Panc1 (cell line): ENCODE measurements at places on chromosomes 16 and 17. TPM values are rescaled to one million over a fixed set of nuclear protein-coding genes. Genes with fewer than 3 reads are reported as not detected.

CYB5B gene
- 326 TPM for total RNA-seq

DNA sequence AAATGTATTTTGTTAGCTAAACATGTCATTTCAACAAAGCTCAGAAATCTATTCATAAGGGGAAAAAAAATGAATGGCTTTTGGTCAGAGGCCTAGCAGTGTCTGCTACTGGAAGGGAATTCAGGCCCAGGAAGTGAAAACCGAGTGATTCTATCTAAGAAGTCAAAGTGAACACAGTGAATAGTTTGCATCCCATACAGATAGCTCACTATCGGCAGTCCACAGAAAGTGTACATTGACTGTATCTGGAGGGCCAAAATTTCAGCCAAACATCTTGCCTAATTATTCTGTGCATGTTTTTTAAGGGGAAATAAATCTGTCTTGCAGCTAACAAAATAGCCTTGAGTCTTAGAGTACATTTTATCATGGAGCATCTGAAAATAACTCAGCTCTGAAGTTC lies 214.4 kb upstream of the CACNG5 start:
- no peak for DNase-seq

GLTPD2 gene
- total RNA-seq: not detected

GRCh38 chr16:88002211-88002610 lies 51.0 kb downstream of the BANP start:
- DNase-seq: no peak

DNA sequence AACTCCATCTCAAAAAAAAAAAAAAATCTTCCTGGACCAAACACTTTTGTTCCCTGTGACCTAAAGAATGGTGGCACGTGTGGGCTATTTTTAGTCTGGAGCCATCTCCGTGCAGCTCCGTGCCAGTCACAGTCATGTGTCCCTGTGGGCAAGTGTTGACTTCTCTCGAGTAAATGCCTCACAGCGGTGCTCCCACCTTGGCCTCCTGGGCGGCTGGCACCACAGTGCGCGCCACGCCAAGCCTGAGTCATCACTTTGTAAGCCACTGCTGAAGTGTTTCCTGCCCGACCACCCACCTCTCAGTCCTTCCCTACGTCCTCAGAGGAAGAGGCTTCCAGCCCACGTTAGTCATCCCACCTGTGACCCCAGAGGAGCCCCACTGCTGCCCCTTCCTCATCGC lies 10.9 kb upstream of the HEXD start:
- DNase-seq: no peak

HSD17B2 gene
- 0.41 TPM for total RNA-seq

UNC13D gene
- total RNA-seq: 12.7 TPM

KCNG4 gene
- not detected for total RNA-seq
